ENCODE measurements at places on chromosomes 1 and 21. TPM values are rescaled to one million over a fixed set of nuclear protein-coding genes. Genes with fewer than 3 reads are reported as not detected.

The AVPR1B gene
- total RNA-seq: not detected

The PTCH2 gene
- total RNA-seq: 0.13 TPM

The ETNK2 gene
- 8.7 TPM for total RNA-seq

The LGR6 gene
- total RNA-seq: not detected

The CSF3R gene
- under 0.01 TPM for total RNA-seq

The CLCA1 gene
- not detected for total RNA-seq

The CHIA gene
- total RNA-seq: not detected

The COL6A1 gene
- total RNA-seq: 1,740 TPM

The CRYAA gene
- not detected for total RNA-seq

The MYOG gene
- total RNA-seq: 22.8 TPM

The SLC5A9 gene
- not detected for total RNA-seq

The FOXO6 gene
- total RNA-seq: not detected

The MSH4 gene
- not detected for total RNA-seq

The ATP6V0B gene
- total RNA-seq: 125 TPM

The GJA9 gene
- not detected for total RNA-seq

The PPIAL4G gene
- total RNA-seq: not detected

The RPE65 gene
- 0.32 TPM for total RNA-seq

The PPIH gene
- total RNA-seq: 51.3 TPM

The C1orf115 gene
- 5.2 TPM for total RNA-seq
